Transverse colon (tissue), 4 donors: ENCODE measurements at places on chromosomes 2 and 18.

DNA sequence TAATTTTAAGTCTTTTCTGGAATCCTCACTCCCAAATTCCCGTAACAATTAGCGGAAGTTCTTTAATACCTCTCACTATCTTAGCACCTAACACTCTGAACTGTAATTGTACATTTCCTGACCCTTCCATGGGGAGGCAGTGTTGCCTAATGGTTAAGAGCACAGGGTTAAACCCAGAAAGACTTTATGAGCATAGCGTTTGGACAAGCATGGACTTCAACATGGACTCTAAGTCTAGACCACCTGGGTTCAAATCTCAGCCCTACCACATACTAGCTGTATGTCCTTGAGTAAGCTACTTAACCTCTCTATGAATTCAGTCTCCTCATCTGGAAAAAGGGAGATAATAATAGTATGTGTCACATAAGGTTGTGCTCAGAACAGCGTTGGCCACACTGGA is 13.0 kb downstream of the ANTXR1 start:
- DNase-seq, result peak; percentile 44

GRCh38 chr2:138831154-138831553 is 51.0 kb upstream of the NXPH2 start:
- no peak for DNase-seq

DNA sequence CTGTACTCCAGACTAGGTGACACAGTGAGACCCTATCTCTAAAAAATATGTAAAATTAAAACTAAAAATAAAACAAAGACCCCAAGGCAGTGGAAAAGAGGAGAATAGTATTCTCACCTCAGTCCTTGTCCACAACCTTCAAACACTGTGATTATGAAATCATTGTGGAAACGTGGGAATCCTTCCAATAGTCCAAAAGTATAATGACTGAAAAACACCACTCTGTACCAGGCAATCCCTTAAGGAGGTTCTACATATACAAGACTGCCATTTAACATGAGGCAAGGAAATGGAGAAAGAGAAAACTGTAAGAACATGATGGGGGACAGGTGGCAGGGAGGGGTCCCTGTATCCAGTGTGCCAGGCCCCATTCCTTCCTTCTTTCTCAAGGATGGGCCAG is 66.1 kb downstream of the ACVR1 start:
- DNase-seq, result no peak

GRCh38 chr2:239792405-239793084 is 232.6 kb downstream of the NDUFA10 start:
- peak; percentile 2 for DNase-seq

DNA sequence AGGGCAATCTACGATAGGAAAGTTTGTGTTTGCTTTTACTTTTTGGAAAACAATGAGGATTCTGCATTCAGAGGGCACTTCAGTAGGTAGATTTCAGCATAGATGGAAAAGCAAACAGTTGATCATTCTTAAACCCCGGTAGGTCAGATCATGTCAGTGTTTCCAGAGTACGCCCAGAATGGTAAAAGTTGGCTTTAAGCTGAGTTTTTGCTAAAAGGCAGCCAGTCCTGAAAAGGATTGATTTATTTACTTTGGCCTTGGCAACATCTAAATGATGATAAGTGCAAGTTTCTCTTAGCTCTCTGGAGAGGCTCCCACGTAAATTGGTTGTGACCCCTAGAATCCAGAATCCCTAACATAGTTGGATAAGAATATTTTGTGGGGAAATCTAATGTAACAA is 168.0 kb downstream of the DIS3L2 start:
- no peak for DNase-seq

- DNase-seq, result no peak
Measured at GRCh38 chr2:173654161-173654895, 299.7 kb downstream of the CDCA7 start.
